ENCODE measurements at places on chromosomes 7 and 10.

DNA sequence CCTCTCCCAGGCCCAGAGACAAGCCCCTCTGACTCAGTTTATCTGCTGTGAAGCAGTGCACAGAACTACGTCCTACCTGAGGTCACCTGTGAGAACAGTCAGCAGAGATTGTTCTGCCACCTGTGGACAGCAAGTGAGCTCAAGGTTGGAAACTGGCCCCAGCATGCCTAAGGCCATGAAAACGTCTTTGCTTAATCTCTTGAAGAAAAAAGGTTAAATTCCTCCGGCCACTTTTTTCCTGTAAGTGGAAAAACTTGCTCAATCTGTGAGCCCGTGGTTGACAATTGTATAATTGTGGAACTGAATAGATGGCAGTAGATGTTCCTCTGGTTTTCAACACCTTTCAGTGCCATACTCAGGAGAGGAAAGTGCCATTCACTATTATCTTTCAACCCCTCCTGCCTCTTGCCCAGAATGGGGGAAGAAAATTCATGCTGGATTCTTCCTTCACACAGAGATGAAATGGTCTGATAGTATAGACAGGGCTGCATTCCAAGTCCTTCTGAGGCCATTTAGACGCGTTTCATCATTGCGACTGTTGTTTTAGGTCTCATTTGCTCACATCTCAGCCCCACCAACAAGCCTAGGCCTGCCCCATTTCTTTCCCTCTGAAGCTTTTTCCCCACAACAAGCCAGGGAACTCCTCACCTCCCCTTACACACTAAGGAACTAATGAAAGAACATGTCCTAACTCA, 292.9 kb downstream of the FZD1 start:
- DNase-seq = peak; percentile 51

DNA sequence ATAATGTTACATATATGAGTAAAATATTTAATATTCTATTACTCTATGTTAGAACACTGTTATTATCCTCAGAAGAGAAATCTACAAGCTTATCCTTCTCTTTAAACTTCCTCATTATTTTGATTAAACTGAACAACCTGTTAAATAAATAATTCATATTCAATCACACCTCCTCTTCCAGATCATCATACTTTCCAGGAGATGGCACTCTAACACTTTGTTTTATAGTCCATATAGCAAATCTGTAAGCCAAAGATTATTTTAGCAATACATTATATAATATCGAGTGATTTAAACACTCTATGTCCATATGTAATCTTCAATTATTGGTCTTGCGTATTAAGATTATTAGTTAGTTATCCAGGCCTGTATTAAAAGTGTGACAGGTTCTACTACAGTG, 694.1 kb downstream of the ANKRD7 start:
- DNase-seq = no peak

DNA sequence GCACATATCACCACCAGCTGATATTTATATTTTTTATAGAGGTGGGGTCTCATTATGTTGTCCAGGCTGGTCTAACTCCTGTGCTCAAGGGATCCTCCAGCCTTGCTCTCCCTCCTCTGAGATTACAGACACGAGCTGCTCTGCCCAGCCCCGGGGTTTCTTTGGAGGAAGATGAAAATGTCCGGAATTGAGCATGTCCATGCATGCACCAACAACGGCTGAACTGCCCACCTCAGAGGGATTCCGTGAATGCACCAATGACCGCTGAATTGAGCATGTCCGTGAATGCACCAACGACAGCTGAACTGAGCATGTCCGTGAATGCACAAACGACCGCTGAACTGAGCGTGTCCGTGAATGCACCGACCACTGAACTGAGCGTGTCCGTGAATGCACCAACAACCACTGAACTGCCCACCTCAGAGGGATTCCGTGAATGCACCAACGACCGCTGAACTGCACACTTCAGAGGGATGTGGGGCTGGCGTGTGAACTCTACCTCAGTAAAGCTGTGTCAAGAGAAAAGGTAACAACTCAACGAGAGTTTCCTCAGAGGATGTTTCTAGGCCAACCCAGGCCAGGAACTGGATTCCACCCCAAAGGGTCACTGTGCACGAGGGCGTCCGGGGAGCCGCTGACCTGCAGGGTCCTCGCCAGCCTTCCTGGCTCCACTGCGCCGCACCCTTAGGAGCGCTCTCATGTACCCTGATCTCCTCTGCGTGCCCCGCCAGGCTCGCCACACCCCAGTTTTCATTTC, 34.9 kb upstream of the INPP5A start:
- DNase-seq = no peak

DNA sequence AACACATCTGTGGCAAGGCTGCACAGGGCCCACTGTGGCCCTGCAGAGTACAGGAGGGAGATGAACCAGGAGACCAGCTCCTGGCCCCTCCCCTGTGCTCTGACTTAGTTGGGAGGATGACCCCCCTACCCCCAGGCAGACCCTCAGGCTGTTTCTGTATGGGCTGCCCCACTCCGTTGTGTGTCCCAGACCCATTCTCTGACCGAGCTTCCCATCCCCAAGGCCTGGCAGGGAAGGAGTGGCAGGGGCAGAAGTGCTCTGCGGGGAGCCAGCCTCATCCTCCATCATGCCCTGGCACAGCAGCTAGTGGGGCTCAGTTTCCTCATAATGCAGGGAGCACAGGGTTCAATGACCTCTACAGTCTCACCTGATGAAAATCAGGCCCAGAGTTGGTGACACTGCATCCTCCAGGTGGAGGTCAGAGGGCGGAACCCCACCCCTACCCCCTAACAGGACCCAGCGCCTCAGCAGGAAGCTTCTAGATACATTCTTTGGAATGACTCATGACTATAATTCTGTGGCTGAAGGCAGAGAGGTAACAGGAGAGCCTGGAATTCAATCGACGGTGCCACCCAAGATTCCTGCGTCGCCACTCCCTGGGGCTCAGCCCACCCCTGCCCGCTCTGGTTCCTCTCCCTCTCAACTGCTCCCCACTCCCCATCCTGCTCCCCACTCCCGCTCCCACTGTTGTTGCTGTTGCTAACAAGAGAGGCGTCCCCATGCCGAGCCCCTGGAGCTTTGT, 18.2 kb downstream of the PODXL start:
- no peak for DNase-seq

DNA sequence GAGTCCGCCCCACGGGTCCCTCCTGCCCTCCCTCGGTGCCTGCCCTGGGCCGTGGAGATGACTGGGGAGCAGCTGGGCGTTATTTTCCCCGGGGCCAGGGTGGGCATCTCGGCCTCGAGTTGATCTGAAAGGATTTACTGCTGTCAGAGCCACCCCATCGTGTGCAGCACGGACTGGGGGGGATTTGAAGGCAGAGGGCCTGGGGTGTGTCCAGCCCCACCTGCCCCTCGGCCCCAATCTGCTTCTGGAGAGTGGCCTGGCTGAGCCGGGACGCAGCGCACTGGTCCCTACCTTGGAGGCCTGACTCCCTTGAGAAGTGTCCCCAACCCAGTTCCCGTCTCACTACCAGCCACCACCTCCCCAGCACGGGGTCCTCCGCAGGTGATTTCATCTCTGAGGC, 24.2 kb upstream of the PFKFB3 start:
- DNase-seq = no peak

DNA sequence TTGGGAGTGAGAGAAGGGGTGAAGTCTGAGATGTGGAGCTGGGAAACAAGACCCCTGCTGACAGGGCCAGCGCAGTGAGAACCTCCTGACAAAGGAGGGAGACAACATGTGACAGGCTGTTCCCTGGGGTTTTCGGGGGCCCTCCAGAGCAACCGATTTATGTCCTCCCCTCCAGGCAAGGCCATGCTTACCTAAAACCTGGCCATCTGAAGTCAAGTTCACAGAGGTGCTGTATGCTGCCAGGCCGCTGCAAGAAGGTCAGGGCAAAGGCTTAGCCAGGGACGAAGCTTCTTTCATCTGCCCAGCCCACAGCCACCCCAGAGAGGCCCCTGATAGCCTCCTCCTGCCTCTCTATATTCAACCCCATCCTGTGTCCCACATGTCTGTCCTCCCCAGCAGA, 20.6 kb downstream of the NPC1L1 start:
- DNase-seq = no peak

- DNase-seq = no peak
These were observed 23.8 kb upstream of the ZNF735 start for GRCh38 chr7:64183126-64183742.

- DNase-seq = no peak
These were observed 55.0 kb downstream of the PODXL start for GRCh38 chr7:131501422-131501821.

GRCh38 chr10:36943544-36943943, 181.9 kb upstream of the ANKRD30A start:
- DNase-seq = no peak

DNA sequence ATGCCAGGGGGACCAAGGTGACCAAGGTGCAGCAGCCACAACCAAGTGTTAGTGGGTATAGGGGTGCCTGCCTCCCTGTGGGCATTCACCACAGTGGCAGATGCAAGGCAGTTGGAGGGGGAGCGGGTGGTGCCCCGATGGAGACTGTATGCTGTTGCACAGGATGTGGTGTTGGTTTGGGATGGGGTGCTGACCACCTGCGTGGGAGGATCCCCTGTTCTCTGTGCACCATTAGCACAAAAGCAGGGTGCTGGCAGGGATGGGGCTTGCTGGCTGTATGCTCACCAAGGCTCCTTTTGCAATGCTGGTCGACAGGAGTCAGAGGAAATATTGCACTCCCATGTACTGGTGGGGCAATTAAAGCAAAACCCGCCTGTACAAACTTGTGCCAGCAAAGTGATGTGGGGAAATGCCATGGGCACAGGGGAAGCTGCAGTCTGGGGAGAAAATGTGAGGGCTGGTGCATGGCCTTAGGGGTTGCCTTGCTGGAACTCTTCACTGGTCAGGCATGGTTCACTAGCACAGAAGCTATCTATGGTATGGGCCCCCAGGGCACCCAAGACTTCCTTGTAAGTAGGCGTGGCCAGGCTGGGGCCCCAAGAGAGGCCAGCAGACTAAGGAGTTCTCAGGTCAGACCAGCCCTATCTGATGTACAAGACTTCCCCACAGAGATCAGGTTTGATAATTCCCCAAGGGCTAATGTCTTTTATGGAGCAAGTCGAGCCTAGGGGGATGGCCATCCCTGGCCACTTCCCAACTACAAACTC, 51.9 kb upstream of the GNAT3 start:
- peak; percentile 8 for DNase-seq

DNA sequence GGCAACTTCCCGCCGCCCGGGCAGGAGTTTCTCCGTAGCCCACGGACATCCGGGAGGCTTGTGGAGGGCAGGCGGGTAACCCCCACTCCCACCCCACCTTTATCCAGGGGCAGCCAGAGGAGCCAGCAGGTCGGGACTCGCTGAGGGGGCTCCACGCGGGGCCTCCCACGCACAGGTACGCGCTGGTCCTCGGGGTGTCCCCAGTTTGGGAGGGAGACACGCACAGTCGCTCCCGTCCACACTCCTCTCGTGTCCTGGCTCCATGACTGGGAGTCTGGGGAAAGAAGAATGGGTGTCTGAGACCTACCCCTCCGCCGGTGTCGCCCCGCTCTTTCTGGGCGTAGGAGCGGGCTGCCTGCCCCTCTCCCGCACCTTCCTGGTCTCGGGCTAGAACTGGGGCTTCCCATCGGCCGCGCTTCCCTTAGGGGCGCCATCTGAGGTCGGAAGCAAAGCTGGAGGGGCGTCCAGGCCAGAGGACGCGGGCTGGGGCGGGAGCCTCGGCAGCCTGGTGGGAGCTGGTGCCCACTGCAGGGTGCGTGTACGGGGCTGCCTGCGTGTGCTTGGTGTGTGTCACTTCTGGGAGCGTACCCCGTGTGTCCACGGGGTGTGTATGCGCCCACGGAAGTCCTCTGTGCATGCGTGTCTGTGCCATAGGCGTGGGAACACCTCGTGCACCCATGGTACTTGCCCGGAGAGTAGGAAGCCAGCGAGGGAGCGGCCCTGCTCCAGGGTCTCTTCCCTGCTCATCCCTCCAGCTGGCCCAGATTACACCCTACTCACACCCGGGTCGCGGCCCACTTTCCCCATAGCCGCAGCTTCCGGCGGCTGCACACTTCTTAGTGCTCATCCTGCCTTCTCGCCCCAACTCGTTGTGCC, 73.0 kb upstream of the LEP start:
- DNase-seq = no peak

DNA sequence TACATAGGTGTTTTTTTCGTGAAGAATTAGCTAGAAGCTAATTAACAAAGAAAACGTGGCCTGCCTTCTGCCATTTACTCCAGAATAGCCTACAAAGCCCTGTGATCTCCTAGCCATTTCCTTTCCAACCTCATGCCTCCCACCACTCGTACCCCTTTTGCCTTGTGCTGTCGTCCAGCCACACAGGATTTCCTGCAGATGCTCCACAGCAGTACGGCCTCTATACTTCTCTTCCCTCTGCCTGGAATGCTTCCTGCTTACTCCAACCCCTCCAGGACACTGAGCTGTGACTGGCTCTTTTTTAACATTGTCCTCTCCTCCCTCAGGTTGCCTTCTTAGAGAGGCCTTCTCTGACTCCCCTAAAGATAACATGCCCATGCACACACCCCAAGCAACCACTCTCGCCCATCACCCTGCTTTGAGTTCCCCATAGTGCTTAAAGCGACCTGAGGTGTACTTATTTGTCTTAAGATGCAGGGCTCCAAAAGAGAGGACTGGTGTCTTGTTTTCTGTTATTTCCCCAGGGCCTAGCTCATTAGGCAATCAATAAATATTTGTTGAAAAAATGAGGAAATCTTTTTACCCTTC, 32.7 kb downstream of the STK17A start:
- DNase-seq = no peak

DNA sequence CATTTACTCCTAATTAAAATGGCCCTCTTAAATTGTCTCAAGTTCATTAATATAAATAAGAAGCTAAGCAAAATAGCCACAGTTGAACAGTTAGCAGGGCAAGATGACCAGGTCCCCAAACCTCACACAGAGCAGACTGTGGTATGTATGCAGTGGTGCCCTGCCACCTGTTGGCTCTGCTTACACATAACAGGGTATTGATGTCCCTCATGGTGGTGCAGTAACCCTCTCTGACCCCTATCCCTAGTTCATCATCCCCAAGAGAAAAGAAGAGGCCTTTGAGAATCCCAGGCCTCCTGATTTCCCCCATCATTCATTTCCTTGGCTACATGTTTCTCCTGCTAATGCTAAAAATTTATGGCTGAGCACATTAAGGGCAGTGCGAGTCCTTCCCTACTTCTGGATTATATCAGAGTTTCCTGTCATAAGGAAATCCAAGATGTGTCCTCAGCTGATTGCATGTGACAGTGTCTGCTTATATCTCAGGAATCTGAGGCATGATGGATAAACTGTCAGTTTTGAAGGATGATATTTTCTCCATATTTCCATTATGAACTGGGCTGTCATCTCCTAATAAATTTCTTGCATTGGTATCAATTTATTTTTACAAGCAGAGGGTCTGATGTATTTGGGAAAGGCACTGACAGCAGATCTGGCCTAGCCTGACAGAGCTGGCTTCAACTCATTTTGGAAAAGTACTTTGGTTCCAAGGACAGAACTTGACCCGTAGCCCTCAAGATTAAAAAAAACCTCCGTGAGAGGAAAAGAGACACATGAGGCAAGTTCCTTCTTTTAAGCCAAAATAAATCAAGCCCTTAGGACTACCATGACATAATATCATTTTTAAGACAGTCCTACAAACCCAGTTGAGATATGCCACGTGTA, 880.6 kb downstream of the LRMDA start:
- DNase-seq = no peak

DNA sequence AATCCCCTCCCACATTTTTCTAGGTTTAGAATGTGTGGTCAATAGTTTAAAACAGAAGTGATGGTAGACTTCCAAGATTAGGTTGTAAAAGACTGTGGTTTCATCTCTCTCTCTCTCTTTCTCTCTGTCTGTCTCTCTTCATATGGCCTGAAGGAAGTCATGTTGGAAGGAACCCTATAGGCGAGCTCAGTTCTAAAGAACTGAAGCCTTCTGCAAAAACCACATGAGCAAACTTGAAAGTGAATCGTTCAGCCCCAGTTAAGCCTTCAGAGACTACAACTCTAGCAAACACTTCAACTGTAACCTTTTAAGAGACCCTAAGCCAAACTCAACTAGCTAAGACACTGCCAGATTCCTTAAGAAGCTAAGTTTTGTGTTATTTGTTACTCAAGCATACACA, 707.5 kb upstream of the LRRTM3 start:
- no peak for DNase-seq
